ENCODE measurements at places on chromosomes 7 and 10.

GRCh38 chr7:27260211-27260610, 17.6 kb downstream of the EVX1 start:
- DNase-seq, result no peak

GRCh38 chr7:147400925-147401324, 1189.6 kb upstream of the C7orf33 start:
- no peak for DNase-seq

GRCh38 chr10:774661-775244, 85.3 kb upstream of the DIP2C start:
- DNase-seq, result no peak

- DNase-seq, result no peak
Observed at GRCh38 chr10:31000867-31001266, 30.8 kb downstream of the ZNF438 start.

GRCh38 chr10:98415731-98416119, 743 bp upstream of the PYROXD2 start:
- DNase-seq, result no peak

- no peak for DNase-seq
Observed at GRCh38 chr7:55110282-55110992, 91.6 kb downstream of the EGFR start.

GRCh38 chr7:66238773-66239466, 33.8 kb downstream of the TPST1 start:
- no peak for DNase-seq

GRCh38 chr7:81590131-81590530, 179.7 kb downstream of the HGF start:
- no peak for DNase-seq

DNA sequence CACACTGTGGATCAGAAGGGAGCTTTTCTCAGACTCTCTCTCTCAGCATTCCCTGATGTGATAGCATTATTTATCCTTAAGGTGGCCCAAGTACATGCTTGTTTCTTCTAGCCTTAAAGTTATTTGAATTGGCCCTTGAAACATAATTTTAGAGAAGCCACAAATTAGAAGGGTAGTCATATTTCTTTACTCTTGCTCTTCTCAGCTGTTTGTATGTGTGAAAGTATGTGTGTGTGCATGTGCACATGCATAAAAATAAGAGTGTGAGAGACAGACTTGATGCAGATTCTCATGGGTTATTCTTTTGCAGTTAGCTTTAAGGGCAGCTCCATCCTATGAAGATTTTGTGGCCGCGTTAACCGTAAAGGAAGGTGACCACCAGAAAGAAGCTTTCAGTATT, 50.1 kb downstream of the PLEKHA8 start:
- DNase-seq, result no peak

- no peak for DNase-seq
Observed at GRCh38 chr10:87523731-87524130, 19.0 kb downstream of the MINPP1 start.

- DNase-seq, result no peak
Observed at GRCh38 chr10:14918964-14919363, 34.9 kb downstream of the DCLRE1C start.

- DNase-seq, result no peak
Observed at GRCh38 chr7:48033922-48034321, 1.4 kb upstream of the C7orf57 start.

DNA sequence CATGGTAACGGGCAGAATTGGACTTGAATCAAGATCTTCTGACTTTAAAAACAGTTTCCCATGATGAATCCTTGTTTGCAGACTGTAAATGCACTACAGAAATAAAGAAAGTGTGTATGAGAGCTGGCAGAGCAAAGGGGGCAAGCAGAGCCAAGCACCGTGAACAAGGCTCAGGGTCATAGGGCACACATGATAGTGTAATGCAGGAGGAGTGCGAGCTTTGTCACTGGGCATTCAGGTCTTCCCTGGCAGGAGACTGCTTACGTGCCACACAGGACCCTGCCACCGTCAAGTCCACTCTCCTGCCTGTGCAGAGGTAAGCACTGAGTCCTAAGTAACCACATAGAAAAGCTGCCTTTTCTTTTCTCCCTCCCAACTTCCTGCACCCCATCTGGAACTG, 93.1 kb upstream of the NPVF start:
- no peak for DNase-seq

DNA sequence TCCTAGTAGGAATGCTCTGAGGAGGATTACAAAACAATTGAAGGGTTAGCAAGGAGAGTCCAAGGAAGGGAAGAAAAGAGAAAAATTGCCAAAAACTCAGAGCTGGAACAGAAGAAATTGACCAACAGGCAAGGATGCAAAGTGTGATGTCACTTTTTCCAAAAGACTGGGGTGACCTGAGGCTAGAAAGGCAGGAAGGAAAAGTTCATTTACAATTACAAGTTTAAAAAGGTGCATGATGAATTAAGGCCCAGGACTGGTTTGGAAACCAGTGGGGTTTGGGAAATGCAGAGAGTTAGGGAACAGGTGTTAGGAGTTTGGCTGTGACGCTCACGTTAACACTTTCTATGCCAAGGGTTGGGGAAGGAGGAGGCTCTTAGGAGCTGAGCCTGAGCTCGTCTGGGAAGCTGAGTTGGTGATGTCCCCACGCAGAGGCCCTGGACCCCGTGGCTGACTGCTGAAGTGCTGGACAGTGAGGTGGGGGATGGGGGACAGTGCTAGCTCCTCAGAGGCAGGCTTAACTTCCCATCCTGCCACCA, 92.6 kb upstream of the PODXL start:
- no peak for DNase-seq

GRCh38 chr7:105298439-105298894, 90.3 kb downstream of the SRPK2 start:
- DNase-seq, result no peak

DNA sequence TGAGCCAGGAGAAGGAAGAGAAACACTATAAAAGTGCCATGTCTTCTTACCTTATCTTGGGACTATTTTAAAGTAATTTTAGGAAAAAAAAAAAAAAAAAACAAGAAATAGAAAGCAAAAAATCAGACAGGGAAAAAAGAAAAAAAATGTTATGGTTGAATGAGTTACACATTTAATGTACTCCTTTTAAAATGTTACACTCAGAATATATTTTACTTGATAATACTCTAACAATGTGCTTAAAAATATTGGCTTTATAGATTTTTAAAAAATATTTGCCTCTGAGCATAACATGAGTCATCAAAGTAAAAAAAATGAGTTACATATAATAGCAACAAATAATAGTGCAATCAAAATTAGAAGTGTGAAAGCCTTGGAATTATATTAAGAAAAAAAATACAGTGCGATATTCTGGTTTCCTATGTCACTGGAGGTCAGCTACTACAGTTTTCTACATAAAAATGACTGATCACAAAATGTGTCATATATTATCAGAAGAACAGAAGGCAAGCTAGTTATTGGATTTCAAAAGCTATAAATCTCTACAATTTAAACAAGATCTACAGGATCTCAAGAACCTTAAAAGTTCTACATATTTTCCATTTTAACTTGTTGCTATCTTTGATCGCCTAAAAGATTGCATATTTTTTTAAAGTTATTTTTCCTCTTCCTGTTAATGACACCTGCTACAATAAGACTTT, 231.1 kb upstream of the CCDC6 start:
- no peak for DNase-seq

GRCh38 chr10:46216003-46216634, 70.7 kb upstream of the ANTXRL start:
- no peak for DNase-seq

GRCh38 chr7:85094046-85094725, 92.7 kb downstream of the SEMA3D start:
- no peak for DNase-seq

DNA sequence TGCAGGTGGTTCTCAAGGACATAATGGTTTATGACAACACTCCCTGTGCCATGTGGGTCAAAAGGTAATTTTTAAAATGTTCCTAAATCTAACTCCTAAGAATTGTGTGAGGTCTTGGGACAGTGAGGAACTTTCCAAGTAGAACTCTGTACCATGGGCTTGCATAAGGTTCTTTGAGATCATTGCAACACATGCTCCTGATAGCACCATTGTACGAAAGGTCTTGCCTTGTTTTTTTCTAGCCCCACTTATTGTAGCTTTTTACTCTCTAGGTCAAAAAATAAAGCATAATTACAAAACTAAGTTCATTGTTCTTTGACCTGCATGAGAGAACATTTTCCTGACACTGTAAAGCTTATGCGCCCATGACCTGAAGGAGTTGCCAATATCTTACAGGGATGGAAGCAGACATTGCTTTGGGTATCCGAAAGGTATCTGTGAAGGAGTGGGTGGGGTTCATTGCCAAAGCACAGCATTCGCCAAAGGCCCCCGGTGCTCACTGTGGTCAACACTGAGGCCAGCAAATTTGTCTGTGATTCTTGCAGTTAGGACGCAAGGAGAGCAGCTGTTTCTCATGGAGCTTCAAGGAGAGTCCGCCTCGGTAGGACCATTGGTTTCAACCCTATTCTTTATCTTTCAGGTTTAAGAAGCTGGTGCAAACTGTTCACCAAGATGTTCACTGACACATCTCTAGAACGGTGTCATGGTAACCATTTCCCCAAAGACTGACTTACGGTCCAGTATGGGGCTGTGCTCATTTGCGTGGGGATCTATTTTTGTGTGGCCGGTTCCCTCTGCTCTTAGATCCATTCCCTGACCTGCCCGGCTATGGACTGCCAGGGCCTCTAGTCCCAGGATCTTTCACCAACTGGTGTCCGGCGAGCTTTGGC, 7.6 kb upstream of the PRKAG2 start:
- DNase-seq, result no peak

GRCh38 chr7:105354383-105354782, 34.3 kb downstream of the SRPK2 start:
- no peak for DNase-seq

DNA sequence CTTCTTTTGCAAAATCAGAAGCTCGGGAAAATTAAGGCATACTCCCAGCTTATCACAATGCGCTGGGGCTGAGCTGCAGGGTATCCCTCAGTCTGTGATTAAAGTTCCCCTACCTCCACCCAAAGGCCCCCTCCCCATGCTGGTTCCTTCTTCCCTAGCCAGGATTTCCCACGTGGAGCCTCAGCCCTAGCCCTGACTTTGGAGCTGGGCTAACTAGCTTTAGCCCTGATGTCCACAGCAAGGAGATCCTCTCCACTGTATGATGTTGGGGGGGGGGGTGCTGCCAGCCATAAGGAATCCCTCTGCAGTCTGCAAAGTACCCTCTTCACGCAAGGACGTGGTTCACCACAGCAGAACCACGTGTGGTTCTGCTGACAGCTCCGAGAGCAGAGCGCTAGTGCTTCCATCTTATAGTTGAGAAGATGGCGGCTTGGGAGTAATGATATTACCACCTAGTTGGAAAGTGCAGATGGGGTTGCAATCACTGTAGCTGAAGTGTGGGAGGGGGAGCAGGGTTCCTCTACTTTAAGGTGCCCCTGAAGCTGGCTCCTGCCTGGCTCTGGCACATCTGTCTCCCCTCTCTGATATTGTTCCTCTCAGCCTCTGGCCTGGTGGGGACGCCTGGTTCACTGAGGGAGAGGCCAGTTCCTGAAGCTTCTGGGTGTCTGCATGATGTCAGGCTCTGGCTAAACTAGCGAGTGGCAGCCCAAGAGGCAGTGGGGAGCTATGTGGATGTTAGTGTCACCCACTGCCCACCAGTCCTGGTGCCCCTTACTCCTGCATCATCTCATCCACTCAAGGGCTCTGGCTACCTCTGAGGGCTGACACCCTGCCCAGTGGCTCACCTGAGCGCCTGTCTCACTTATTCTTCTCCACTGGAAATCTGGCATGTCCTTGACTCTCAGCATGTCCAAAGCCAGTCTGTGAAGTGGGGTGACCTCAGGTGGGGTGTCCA, 270.7 kb downstream of the RPS24 start:
- DNase-seq, result no peak

GRCh38 chr7:158021836-158022235, 565.8 kb downstream of the PTPRN2 start:
- DNase-seq, result no peak

DNA sequence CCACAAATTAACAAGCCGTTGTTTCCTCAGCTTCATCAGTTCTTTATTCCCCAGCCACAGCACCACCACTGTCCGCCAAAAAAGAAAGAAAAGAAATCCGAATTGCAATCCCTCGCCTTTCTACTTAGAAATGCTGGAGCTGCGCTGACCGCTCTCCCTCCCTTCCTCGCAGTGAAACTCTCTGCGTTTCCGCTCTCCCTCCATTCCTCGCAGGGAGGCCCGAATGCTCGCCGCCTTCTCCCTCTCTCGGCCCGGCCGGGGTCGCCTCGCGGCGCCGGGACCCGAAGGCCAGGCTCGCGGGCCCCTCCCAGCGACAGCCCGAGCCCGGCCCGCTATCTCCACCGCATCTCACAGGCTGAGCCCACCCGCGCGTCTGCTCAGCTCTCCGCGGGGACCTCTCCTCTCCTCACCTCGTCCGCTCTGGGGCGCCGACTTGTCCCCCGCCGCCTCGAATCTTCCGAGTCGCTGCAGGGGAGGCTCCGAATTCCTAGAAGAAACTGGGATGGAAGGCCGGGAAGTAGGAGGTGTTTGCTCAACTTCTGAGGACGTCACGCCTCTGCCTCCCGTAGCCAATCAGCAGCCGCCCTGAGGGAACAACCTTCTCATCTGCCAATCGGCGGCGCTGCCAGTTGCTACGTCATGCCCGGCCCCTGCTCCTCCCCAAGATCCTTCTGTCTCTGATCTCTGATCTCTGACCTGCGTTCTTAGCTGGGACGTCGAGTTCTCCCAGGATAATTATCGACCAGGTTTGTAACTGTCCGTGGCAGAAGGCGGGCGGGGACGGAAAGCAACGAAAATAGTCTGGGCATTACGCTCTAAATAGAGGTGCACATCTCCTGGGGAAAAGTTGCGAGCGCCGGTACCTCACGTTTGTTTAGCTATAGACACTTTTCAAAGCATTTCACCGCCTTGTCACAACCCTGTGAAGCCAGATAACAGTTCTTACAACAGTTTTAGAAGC, at the start of gene AASS:
TSS of gene AASS (minus strand) at position 499 of the 961 bp plus-strand sequence. CDS start 10,523 bp downstream, outside the sequence.
- peak; percentile 63 for DNase-seq

- DNase-seq, result no peak
Observed at GRCh38 chr7:133582766-133583523, 330.1 kb downstream of the EXOC4 start.

DNA sequence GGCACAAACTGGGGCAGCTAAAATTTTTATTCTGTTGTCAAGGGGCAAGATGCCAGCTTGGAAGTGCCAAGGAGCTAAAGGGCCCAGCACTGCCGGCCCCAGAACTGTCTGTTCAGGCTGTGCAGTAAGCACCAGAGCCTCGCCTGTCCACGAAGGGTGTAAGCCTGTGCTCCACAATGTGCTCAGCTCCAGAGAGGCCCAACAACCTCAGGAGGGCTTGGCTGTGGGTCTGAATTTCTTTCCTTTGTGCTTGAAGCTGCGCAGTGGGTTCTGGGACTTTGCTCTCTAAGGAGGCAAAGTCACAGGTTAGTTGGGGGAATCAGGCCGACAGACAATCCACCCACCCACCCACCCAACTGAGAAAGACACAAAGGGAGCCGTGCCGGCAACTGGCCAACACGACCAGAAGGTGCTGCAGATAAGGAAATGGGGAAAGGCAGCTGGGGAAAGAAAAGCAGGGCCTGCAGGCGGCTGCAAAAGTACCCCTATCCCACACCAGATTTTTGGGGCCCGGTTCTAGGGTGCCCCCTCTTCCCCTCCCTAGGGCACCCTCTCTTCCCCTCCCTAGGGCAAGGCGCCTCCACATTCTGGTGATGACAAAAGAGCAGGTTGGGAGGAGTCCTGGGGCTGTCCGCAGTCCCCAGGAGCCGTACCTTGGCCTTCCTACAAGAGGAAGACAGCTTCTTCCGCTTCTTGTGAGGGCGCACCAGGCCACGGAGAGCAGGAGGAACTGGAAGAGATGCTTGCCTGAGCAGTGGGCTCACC, 7.7 kb downstream of the DDX56 start:
- no peak for DNase-seq

GRCh38 chr7:95220328-95220727, 104.0 kb downstream of the PON1 start:
- no peak for DNase-seq

GRCh38 chr7:82012453-82012852, 242.6 kb upstream of the HGF start:
- DNase-seq, result no peak
